Bronchial smooth muscle cell (primary cell): ENCODE measurements at places on chromosomes 6 and 20. TPM values are rescaled to one million over a fixed set of nuclear protein-coding genes. Genes with fewer than 3 reads are reported as not detected.

The CFAP61 gene
- total RNA-seq = not detected in 2 replicates

The RBM24 gene
- total RNA-seq = 0.16 and 1.4 TPM in 2 replicates

The SIRPB2 gene
- not detected in 2 replicates for total RNA-seq

The SSTR4 gene
- total RNA-seq = not detected in 2 replicates

The RAB22A gene
- 8.0 and 12.6 TPM in 2 replicates for total RNA-seq

The HTR1E gene
- total RNA-seq = not detected in 2 replicates

The TAAR1 gene
- total RNA-seq = not detected in 2 replicates

The SIRPD gene
- total RNA-seq = not detected in 2 replicates

The CDH26 gene
- total RNA-seq = 0.16 and 0.34 TPM in 2 replicates

The ROMO1 gene
- 284 and 482 TPM in 2 replicates for total RNA-seq

The SMIM28 gene
- not detected in 2 replicates for total RNA-seq

The STX11 gene
- total RNA-seq = 0.32 TPM in 1 of 2 replicates, not detected in the other

The MLN gene
- total RNA-seq = not detected in 2 replicates

The MAFB gene
- 0.32 and 1.1 TPM in 2 replicates for total RNA-seq

The XKR7 gene
- total RNA-seq = not detected in 2 replicates

The ALDH5A1 gene
- 0.09 and 0.16 TPM in 2 replicates for total RNA-seq

The FOXQ1 gene
- 1.3 and 2.2 TPM in 2 replicates for total RNA-seq

The SRSF6 gene
- 31.2 and 53.5 TPM in 2 replicates for total RNA-seq

The NELFE gene
- 81.3 and 85.3 TPM in 2 replicates for total RNA-seq

The MYLK4 gene
- total RNA-seq = 0.32 and 0.52 TPM in 2 replicates

The ITPR3 gene
- 26.3 and 27.8 TPM in 2 replicates for total RNA-seq

The LPA gene
- total RNA-seq = not detected in 2 replicates

The NRSN1 gene
- total RNA-seq = under 0.01 TPM in 1 of 2 replicates, not detected in the other

The OPN5 gene
- total RNA-seq = under 0.01 TPM in 2 replicates
